Cardiac fibroblast (primary cell): ENCODE measurements at places on chromosomes 2 and 18.

GRCh38 chr2:84033347-84033974 lies 425.6 kb downstream of the SUCLG1 start:
- DNase-seq: no peak

DNA sequence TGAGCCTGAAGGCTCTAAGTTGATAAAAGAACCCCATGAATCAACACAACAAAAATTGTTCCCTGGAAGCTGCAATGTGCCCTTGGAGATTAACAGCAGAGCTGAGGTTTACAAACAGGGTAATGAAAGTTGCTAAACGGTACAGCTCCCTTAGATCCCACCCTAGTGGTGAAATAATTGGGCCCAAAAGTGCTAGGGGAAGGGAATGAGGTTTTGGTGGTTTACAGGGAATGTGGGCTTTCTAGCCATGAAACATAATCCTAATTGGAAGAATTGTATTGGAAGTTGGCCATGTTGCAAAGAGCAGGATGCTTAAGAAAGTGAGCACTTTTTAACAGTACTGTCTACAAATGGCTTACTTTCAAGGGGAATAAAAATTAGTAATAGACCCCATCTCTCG lies 180.2 kb upstream of the SMIM21 start:
- no peak for DNase-seq

- DNase-seq: no peak
Observed at GRCh38 chr2:180609626-180610340, 370.6 kb upstream of the UBE2E3 start.

GRCh38 chr2:240462073-240462706 lies 26.7 kb downstream of the GPC1 start:
- no peak for DNase-seq

- DNase-seq: no peak
Observed at GRCh38 chr2:129255610-129256313, 723.7 kb upstream of the RAB6C start.

DNA sequence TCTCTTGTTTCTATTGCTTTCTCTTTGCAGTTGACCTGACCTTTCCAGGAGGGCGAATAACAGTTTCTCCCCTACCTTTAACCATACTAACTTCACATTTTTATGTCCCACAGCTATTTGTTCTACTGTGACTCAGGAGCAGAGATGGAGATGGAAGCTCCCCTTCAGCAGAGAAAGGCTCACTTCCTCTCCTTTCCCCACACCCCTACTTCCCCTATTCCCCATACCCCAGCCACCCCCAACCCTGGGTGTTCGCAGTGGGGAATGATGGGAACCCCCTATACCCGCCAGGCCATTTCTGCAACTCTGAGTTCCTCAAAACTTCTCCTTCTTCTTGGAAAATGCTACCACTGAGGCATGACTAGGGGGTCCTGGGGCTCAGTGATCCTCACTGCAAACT lies 285.4 kb upstream of the MGAT5 start:
- no peak for DNase-seq

GRCh38 chr2:178949151-178949550 lies 100.8 kb downstream of the CCDC141 start:
- no peak for DNase-seq

- no peak for DNase-seq
Observed at GRCh38 chr2:27174638-27175037, 25.8 kb downstream of the TCF23 start.

- DNase-seq: no peak
Observed at GRCh38 chr18:26215247-26215970, 10.8 kb upstream of the TAF4B start.

GRCh38 chr2:198523710-198524109 lies 719.3 kb downstream of the PLCL1 start:
- DNase-seq: no peak

DNA sequence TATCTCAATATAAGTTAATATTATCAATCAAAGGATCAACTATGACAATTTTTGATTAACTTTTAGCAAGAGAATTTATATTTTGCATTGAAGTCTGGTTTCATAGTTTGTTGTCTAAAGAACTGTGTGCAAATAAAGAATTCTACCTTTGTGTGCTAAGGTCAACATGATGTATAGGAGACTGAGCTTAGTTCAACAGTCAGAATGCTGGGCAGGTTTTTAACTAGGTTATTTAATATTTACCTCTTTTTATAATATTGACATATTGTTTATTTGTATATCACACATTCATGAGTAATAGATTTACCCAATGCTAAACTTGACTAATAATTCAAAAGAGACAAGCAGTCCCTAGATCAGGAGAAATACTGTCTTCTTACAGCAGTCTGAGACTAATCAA lies 831.4 kb downstream of the DSC3 start:
- no peak for DNase-seq

DNA sequence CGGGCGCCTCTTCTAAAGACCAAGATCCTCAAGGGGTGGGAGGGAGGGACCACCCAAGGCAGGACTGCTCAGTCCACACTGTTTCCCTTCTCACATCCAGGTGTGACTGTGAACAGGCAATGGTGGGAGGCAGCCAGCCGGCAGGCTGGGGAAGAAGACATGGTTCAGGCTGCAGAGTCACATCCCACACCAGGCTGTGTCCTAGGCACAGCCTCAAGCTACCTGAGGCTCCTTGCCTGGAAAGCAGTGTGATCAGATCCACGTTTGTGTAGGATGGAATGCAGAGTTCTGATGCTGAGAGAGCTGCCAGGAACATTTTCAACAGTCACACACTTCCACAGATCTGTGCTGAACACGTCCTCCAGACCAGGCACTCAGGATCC lies 16.4 kb downstream of the SLC66A2 start:
- no peak for DNase-seq

- DNase-seq: no peak
Observed at GRCh38 chr2:65215946-65216345, 11.7 kb upstream of the ACTR2 start.

DNA sequence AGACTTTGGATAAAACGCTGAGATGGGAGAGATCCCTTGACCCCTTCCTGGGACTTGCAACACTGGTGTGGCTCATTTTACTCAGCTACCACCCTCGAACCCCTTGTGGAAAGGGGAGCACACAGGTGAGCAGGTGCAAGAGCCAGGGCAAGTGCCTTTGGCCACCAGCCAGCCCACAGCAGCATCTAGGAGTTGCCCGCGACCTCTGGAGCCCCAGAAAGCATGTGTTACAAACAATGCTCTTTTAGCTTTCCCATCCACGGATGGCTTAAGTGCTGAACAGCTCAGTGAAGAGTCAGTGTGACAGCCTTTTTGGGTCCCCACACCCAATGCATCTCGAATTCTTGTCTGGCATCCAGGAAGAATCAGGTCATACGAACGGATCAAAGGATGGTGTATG lies 197.8 kb downstream of the MEMO1 start:
- no peak for DNase-seq

DNA sequence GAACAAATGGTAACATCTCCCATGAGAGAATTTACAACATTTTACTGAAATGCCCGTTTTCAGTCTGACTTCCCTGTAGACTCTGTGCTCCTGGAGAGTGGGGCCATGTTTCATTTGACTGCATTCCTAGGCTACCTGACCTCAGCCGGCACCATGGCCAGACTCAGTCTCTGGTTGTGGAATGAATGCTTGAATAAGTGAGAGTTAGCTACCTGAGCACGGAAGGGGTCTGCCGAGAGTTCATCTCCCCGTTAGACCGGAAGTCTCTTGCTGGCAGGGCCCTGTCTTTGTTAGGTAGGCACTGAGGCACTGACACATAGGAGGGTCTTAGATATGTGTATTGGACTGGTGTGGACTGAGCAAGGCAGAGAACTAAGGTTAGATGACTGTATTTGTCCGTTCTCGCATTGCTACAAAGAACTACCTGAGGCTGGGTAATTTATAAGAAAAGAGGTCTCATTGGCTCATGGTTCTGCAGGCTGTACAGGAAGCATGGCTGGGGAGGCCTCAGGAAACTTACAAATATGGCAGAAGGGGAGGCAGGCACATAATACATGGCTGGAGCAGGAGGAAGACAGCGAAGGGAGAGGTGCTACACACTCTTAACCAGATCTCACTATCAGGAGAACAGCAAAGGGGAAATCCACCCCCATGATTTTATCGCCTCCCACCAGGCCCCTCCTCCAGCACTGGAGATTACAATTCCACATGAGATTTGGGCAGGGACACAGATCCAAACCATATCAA lies 271.2 kb downstream of the GLI2 start:
- DNase-seq: no peak

GRCh38 chr2:219000569-219000960 lies 7.3 kb upstream of the CRYBA2 start:
- DNase-seq: no peak

DNA sequence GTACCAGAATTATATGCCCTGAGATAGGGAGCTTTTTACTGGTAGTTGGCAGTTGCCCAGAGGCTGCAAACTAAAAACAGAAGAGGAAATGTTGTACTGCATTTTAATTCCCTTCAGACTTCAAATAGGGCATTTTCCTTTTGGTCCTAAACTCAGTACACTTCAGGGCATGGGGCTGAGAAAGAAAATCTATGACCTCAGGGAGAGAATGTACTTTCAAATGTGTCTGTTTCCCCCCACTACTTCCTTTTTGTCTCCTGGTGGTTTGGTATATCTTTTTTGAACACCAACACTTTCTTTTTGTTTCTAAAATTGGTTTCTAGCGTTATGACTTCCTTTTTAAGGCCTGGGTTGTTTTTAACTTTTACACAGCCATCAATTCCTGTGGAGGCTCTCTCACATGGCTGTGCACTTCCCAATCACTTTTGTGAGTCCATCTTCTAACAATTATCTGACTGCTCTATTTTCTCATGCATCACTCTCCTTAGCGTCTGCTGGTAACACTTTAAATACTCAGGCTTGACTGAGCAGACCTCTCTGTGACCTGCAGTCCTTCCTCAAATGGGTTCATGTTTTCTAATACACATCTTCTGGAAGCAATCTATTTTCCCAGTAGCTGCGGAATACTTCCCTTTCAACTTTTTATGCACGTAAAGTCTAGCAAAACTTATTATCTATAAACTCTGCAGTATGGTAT lies 596.0 kb downstream of the LRP1B start:
- DNase-seq: no peak

DNA sequence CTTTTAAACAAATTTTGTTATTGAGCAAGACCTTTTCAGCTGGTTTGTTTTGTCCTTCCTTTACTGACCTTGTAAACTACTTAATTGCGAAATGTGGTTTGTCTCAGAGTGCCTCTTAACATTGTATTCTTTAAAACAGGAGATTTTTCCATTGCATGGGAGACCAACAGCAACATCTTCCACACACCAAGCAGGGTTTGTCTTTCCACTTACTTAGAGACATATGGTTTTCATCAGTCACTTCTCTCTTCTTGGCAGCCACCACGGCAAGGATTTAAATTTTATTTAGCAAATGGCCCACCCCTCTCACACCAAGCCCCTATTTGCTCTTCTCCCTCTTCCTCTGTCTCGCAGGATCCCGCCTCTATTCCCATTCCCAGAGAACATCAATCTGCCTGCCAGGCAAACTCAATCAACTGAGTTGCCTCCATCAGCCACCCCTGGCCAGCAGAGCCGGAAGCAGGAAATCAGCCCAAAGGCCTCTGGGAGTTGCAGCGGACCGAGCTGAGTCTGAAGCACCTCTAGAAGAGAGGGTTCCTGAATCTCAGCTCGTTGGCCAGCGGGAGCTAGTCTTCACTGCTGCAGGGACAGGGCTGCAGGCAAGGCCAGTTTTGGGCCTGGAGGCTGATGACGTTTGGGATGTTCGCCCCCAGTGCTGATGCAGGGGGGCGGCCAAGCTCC lies 11.3 kb upstream of the CIB4 start:
- peak; percentile 45 for DNase-seq

GRCh38 chr2:108565778-108566375 lies 31.6 kb downstream of the LIMS1 start:
- no peak for DNase-seq

GRCh38 chr2:32977228-32977758 lies 30.5 kb downstream of the LTBP1 start:
- DNase-seq: peak; percentile 37

- DNase-seq: peak; percentile 9
Observed at GRCh38 chr2:64605026-64605471, 48.7 kb downstream of the SERTAD2 start.

DNA sequence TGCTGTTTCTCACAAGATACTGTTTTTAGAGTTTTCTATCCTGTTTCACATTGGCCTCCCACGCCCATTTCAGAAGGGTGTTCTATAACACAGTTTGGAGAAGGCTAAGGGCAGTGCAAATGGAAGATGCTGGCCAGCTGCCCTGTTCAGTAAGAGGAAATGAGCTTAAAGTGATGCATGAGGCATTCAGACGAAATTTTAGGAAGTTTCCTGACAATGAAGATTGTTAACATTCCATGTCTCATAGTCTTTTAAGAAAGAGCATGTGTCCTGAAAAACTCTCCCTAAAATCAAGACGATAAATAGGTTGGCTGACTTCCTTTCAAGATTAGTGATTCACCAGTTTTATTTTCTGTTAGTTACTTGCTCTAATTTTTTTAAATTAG lies 484.2 kb upstream of the NRP2 start:
- DNase-seq: peak; percentile 95

DNA sequence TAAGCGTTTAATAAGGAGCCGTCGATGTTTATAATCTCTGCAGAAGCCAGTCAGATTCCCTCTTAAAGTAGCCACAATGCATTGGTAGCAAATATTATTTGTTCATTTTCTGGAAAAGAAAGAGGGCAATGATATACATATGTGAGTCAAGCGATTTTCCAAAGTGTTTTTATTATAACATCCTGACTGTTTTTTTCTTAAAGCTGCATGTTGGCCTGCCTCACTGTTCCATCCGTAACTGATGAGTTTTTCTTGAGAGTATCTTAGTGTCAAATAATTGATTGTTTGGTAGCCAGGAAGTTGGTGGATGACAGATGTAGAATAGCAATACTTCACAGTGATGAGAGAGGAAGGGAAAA lies 3.7 kb downstream of the TSHZ1 start:
- DNase-seq: no peak

DNA sequence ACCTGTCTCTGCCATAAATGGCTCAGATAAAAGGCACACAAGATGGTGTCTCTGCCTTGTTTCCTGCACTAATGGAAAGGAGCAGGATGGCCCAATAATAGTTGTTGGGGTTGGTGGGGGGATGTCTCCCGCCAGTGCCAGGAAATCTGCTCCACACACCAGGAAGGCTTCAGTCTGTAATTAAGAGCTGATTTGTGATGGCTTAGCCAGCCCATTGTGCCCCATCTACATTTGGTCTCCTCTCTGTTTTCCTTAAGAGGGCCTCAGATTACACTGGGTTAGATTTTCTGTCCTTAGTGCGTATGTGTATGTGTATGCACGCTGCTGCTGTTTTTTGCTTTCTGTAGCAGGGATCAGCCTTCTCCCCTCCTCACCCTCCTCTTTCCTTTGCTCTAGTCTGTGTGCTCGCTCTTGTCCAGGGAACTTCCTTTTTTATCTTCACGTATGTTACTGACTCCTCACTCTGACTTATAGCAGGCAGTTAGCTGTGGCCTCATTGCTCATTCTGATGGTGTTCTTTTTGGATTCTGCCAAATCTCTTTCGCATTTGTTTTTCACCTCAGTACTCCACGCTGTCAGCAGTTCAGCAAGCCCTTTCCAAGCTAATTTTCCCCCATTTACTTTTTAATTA lies 33.4 kb upstream of the MGAT5 start:
- no peak for DNase-seq

DNA sequence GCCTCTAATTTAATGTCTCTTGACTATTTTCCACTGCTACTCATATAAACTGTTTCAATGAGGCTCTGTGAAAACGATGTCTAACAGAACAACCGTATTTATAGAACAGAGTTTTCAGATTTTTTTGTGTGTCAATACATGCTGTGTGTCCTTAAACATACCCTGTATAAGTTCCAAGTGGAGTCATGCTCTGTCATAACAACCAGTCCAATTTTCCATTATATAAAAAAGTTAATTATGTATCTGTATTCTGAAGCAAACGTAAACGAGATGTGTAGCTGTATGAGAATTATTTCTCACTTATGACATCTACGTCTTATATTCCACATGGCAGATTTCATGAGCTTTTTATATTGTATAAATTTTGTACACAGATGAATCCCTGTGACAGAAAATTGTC lies 13.9 kb upstream of the GULP1 start:
- no peak for DNase-seq
